ENCODE measurements at places on chromosomes 6 and 20.

DNA sequence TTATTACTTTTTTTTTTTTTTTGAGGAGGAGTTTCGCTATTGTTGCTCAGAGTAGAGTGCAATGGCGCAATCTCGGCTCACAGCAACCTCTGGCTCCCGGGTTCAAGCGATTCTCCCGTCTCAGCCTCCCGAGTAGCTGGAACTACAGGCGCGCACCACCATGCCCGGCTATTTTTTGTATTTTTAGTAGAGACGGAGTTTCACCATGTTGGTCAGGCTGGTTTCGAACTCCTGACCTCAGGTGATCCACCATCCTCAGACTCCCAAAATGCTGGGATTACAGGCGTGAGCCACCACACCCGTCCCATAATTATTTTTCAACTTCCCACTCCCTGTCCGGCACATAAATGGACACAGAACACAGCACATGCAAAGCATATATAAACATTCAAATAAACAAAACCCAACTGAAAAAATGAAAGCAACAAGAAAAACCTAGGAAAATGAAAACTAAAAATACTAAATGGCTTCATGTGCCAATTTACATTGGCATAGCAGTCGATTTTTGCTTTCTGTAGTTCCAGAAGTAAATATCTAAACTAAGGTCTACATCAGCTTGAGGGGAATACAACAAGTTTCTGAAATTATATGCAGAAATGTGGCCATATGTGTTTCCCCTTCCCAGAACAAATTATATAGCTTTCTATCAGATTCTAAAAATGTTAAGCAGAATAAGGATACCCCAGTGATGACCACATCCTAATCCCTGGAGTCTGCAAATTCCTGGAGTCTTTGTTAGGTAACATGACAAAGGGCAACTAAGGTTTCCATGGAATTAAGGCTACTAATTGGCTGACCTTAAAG is 113.9 kb downstream of the HFE start:
- DNase-seq = no peak

DNA sequence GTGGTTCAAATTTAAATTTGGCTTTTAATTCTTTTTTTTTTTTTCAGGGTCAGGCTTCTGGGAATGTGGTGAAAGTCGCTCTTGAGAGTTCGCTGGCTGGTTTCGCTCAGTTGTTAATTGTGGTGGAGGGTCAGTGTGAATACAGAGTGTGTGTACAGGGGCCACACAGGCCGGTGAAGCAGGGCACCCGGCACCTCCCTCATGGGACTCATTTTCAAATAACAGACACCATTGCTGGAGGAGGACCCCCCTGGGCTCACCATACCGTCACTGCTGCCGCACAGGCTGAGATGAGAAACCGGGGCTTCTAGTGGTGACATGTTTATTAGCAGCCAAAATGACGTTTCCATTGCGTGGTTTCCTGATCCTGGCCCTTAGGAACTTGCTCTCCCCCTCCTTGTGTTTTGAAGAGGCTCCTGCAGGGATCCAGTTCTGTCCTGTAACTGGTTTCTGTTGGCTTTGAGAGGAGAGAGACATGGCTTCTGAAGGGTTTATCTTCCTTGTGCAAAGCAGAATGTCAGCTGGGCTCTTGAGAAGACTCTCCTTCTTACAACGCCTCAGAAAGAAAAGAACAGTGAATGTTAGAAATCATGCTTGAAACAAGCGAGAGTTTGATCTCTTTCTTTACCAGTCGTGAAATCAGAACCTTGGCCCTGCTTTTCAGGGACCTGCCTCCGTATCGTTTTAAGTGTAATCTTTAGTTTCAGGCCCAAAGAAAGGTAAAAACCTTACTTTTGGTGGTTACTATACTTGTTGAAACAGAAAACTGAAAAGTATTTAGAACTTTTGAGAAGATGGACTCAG is 37.8 kb downstream of the DUSP22 start:
- DNase-seq = no peak

DNA sequence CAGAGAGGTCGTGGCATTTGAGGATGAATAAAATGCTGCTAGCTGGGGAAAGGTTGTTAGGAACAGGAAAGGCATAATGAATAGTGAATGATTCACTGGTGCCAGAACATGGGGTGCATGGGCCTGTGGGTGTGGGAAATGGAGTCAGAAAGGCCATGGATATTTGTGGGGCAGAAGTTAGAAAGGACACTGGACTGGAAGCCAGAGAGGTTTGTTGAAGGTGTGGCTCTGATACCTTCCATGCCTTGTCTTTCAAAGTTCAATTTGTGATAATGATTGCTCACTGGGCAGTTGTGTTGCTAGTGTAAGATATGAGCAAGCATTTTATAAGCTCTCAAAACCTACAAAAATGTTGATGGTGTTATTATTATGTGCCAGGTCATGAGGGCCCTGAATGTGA is 32.7 kb downstream of the LRRC1 start:
- DNase-seq = no peak

GRCh38 chr6:72386324-72386723 is 235.5 kb upstream of the KCNQ5 start:
- DNase-seq = no peak

DNA sequence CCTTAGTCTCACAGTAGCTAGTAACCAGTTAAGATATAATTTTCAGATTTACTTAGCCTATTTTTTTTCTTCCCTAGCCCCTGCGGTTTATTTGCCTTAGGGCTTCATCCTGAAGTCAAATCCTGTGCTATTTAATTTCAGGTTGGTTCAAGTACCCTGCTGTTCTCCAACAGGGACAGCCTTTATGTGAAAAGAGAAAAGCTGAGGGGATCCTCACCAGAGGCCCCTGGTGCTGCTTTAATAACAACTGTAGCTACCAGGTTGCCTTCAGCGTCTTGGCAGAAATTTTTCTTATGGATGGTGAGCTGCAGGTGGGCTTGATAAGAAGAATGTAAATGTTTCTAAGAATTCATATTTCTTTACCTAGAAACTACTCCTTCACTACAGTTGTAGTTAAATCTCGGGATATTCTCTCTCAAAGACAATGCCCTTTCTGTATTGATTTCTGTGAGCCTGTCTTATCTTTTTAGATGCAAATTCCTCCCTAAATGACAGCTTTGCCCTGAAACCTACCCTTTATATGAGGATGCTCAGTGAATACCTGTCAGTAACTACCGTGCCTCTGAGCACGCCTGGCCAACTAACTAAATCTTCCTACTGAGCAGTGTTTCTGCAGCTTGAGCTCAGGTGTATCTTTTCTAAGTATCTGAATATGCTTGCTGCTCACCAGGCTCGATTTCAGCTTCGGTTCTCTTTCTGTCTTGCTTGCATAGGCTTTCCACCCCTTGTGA is 320.5 kb downstream of the MMUT start:
- DNase-seq = no peak

GRCh38 chr6:95142661-95143335 is 434.5 kb upstream of the MANEA start:
- DNase-seq = no peak

- DNase-seq = no peak
Measured at GRCh38 chr6:119119989-119120388, 41.5 kb upstream of the FAM184A start.

- no peak for DNase-seq
Measured at GRCh38 chr6:13511913-13512717, 24.7 kb upstream of the GFOD1 start.

GRCh38 chr6:111221804-111222203 is 134.5 kb downstream of the SLC16A10 start:
- DNase-seq = no peak

DNA sequence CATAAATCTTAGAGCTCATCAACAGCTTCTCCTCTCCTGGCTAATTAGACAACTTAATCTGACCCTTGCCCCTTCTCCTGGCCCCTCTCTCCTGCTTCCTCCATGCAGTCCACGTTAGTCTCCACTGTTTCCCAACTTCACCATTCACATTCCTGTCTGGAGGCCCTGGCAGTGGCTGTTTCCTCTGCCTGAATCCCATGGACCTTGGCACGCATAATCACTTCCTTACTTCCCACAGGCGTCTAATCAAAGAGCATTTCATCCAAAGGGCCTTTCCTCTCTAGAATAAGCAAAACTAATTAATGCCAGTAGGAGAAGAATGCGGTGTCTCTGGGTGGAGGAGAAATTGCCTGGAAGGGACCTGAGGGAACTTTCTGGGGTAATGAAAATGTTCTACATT is 16.4 kb upstream of the XRN2 start:
- DNase-seq = no peak

- DNase-seq = no peak
Measured at GRCh38 chr20:2301164-2301622, 5.4 kb downstream of the TGM3 start.
